Activated CD4-positive, alpha-beta T cell treated with anti-CD3 and anti-CD28 coated beads, Interleukin-2, amount 50 U/mL, for 4 hours (primary cell): ENCODE measurements at places on chromosomes 3 and 15.
A peak's percentile ranks its signal among the peaks of the same experiment; 100 is the strongest.

GRCh38 chr3:97882975-97883598 lies 61.3 kb downstream of the CRYBG3 start:
- no peak for DNase-seq

GRCh38 chr15:67370206-67370954 lies 115.8 kb downstream of the IQCH start:
- DNase-seq, result no peak

DNA sequence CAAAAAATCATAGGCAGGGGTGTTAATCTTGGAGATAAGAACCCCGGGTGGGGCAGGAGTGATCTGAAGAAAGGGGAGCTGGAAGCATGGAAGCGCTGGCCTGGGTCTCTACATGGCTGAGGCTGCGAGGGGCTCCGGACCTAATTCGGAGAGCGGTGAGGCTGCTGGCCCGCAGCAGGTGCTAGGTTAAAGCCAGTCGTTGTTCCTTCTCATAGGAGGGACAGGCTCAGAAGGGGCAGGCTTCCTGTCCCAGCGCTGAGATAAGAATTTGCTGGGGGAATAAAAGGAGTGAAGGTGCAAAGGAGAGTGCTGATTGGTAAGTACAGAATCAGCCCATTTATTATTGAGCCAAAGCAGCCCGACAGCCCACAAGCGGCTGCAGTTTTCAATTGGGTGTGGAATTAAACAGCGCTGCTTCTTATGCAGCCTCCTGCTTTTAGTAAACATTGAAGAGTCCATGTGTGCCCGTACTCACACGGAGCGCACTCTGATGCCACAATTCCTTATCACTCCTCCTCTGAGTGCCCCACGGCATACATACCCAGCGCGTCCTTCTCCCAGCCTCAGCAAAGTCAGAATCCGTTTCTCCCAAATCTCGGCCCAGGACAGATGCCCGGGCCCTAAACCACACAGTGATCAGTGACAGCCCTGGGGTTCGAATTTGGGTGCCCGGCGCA lies 17.1 kb downstream of the CHST13 start:
- no peak for DNase-seq

GRCh38 chr3:13343601-13344000 lies 76.5 kb downstream of the NUP210 start:
- no peak for DNase-seq

- DNase-seq, result no peak
Measured at GRCh38 chr3:52723935-52724334, 18.0 kb downstream of the SPCS1 start.

DNA sequence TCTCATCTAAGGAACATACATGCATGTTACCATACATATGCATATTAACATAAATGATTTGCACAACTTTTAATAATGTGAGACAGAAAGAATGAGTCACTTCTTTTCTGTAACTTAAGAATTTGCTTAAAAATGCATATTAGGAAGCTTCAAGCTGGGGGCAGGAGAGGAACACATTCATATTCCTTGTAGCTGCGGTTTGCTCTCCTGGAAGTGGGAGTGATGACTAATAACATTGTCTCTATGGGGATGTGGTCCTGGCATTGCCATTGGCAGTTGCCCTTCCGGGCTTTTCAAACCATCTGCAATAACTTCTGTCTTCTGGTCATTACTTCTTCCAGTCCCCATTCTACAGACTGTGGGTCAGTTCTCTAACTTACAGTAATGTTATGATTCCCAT lies 15.6 kb downstream of the CHST2 start:
- DNase-seq, result no peak

DNA sequence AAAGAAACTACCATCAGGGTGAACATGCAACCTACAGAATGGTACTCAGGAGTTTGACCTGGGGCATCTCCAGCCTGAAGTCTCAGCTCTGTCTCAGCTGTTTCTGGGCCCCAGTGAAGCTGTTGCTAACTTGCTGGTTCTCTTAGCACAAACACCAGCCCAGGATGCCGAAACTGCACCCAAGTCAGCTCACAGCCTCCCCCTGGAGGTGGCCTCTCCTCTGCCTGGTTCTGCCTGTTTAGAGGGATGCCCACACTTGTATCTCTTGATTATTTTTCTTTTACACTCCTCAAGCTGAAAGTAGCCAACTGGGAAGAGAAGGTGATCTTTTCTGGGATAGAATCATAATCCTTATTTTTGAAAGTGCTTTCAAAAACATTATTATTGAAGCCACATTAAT lies 289.0 kb upstream of the RASGRP1 start:
- peak; percentile 17 for DNase-seq

GRCh38 chr3:12810013-12810780 lies 13.7 kb downstream of the CAND2 start:
- DNase-seq, result peak; percentile 90

DNA sequence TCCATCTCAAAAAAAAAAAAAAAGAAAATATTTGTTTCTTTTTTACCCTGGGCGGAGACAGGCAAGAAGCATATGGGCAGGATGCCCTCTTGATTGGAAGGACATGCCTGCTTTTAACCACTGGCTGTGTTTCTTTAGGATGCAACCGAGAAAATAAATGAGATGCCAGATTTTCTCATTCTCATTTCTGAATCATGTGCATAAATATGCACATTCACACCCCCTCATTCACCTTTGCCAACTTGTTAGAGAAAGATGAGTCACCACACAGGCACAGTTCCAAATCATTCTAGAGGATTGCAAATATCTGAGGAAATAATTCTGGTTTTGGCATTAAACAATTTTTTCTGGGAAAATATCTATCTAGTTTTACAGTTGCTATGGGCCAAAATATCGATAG lies 3.3 kb downstream of the LIPH start:
- DNase-seq, result no peak

DNA sequence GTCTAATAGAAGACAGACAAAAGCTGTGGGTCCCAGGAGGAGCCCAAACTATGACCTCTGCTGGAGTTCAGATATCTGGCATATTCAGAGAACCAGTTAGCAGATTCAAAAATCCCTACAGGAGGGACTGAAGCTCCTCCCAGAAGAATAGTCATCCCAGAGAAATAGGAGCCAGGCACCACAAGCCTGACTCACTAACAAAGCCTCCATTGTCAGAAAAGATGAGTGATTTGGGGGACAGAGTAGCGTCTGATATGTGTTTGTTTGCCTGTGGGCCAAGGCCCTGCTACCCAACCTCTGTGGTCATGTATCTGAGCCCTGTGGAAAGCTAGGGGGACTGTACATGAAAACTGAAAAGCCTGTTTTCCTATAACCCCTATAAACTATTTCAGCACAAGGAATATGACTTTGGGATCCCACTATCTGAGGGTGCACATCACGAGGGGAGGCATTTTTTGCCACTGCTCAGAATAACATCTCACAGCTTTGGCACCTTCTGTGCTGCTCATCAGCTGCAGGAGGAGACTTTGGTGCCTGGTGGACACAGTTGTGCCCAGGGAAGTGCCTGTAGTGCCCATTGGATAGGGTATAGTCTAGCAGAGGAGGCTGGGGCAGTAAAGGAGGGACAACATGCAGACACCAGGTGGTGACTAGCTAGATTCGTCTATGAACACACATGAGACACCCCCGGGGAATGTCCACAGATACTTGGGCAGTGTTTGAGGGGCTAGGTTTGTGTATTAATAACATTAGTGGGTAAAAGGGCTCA lies 9.7 kb upstream of the LARP6 start:
- no peak for DNase-seq
